ENCODE measurements at places on chromosomes 5 and 9. TPM values are rescaled to one million over a fixed set of nuclear protein-coding genes. Genes with fewer than 3 reads are reported as not detected.

DNA sequence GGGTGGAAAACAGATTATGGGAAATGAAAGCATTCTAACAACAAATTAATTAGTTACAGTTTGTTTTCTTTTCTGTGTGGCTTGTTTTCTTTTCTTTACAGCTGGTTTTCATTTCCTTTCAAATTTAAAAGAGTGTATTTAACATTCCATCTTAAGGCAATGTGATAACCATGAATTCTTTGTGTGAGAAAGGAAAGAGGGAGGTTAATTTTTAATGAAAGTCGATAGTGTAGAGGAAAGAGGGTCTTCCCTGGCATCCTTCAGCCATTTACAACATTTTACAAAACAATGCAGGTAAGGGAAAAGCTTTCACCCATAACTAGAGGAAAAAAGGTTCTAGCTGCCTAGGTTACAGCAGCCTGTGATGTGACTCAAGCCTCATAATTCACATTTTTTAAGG is 43.9 kb upstream of the IL33 start:
- no peak for DNase-seq

DNA sequence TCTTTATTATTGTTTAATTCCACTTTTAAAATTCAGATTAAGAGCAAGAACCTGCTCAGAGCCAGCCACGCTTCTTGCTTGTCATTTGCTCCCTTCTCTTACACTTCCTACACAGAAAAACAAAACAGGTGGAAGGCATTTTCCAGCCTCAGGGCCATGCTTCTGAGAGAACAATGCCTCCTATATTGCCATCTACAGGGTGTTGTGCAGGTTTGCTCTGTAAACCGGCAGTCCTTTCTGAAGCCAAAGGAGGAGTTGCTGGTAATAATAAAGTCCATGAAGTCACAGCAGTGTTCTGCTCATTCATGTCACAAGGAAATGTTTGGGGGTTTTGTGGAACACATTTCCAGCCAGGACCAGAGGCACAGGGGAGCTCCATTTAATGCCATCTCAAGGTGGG is 16.1 kb upstream of the PRLR start:
- no peak for DNase-seq

GRCh38 chr5:43038496-43038989 is 1.6 kb downstream of the ANXA2R start:
- DNase-seq: peak; percentile 79

Gene SLC25A2
- 1.1 TPM for total RNA-seq

DNA sequence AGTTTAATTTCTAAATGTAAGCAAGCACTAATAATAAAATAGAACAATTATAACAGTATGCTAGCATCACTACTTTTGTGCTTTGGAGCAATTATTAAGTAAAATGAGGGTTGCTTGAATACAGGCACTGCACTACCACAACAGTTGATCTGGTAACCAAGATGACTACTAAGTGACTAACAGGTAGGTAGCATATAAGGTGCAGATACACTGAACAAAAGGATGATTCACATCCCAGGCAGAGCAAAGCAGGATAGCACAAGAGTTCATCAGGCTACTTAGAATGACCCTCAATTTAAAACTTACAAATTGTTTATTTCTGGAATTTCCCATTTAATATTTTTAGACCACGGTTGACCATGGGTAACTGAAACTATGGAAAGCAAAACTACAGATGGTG is 48.0 kb upstream of the RGS7BP start:
- DNase-seq: no peak

DNA sequence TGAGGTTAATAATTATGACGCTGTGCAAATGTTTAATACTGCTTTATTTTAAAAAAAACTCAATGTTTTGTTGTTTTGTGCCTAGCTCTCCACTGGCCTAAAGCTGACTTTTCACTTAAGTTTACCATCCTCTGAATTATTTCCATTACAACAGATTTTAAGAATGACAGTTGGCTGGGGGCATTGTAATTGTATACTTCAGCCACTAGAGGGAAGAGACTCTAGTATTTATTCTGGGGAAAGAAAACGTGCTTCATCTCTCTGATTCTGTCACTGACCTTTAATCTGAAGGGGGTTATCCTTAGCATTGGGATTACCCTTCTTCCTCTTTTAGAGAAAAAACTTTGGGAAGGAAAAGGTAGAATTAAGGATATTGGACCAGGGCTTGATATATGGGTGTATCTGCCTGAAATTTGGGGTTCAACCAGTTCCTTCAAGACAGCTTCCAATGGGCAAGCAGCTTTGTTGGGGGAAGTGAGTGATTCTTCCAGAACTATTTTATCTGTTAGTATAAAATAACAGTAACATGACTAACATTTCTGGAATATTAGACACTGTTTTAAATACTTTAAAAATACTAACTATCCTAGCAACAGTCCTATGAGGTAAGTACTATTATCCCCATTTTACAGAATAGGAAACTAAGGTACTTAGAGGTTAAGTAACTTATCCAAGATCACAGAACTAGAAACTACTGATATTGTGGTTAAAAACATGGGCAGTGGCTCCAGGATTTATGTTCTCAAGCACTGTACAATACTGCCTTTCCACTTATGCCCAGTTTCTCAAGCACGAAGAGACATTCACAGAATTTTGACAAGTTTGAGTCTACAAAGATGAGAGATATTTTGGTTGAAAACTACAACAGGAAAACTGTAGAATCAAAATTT is 208.4 kb downstream of the CD180 start:
- DNase-seq: no peak

DNA sequence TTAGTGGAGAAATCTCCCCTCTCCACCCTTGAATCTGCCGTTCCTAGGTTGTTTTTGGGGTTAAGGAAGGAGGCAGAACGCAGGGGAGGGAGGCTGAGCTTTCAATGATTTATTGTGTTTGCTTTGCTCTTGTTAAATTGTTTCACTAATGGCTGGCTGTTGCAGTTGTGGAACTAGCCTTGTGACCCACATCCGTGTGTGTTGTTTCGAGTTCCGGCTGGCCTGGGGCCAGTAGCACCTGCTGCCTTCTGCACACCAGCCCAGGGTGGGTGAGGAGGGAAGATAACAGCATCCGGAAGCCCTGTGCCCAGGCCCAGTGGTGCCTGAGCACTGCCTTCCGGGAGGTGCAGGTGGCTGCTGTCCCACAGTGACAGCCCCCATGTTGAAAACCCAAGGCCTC is 3.6 kb downstream of the ERGIC1 start:
- DNase-seq: peak; percentile 67

DNA sequence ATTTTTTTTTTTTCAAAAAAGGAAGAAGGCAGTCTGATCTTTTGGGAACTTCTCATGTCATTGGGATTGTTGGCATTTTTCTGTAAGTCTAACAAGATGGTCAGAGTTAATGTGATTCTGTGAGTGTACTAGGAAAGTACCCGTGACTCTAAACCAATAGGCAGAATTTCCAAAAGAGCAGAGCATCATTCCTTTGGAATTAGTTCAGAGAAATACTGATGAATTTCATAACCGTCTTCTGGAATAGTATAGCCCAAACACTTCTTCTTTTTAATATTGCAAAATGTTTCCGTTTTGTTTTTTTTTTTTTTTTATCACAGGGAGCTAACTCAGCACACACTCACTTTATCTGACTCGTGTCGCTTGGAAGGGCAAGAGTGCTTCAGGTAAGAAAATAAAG is 407.4 kb downstream of the DTWD2 start:
- DNase-seq: no peak

- DNase-seq: no peak
These were observed 289.6 kb downstream of the GABRB2 start for GRCh38 chr5:161256957-161257356.

Gene SMIM32
- total RNA-seq: not detected

DNA sequence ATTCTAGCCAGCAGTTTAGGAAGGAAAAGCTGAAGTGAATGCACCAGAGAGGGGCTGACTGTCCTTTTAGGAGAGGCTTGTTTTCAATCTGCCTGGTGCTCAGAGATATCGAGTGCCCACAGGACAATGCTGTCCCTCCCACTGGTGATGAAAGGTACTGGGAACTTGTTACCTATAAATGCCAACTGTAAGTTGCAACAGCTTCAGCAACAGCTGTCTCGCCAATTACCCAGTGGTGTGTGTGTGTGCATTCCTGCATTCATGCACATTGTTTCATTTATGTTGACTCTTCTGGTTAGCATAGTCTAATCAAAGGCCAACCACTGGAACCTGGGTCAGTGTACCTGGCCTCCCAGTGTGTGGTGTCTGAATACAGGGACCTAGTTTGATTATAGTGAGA is 161.1 kb downstream of the CSNK1G3 start:
- no peak for DNase-seq

- no peak for DNase-seq
These were observed 19.7 kb downstream of the CSF2 start for GRCh38 chr5:132093271-132093670.

DNA sequence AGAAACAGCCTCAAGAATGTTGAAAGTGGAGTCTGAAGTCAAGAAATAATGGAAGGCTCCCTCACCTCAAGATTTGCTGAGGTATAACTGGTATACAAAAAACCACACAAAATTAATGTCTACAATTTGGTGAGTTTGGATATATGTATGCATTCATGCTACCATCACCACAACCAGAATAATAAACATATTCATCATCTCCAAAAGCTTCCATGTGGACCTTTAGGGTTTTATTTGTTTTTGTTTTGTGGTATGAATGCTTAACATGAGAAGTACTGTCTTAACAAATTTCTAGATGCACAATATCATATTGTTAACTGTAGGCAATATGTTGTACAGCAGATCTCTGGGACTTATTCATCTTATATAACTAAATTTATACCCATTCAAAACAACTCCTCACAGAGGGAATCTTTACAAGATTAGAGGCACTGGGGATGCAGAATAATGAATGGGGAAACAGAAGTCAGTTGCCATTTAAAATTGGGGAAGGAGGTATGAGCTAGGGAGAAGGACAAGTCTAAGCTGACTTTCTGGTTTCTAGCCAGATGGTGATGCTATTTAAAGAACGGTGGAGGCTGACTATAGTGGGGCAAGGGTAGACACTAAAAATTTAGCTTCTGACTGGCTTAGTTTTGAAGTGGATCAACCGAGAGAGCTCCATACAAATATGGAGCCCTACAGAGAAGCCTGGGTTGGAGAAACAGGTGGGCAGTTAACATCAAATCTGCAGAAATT is 213.9 kb downstream of the BNC2 start:
- DNase-seq: no peak

Gene OLFM1
- total RNA-seq: not detected

- no peak for DNase-seq
These were observed 156.4 kb downstream of the RORB start for GRCh38 chr9:74653410-74654080.

- no peak for DNase-seq
These were observed 95.8 kb downstream of the LMNB1 start for GRCh38 chr5:126872561-126873354.

Gene ACSL6
- total RNA-seq: 7.0 TPM

GRCh38 chr9:115627511-115627910 is 509.6 kb upstream of the TNC start:
- no peak for DNase-seq

Gene CDK9
- total RNA-seq: 128 TPM

Gene ABLIM3
- total RNA-seq: 0.21 TPM

DNA sequence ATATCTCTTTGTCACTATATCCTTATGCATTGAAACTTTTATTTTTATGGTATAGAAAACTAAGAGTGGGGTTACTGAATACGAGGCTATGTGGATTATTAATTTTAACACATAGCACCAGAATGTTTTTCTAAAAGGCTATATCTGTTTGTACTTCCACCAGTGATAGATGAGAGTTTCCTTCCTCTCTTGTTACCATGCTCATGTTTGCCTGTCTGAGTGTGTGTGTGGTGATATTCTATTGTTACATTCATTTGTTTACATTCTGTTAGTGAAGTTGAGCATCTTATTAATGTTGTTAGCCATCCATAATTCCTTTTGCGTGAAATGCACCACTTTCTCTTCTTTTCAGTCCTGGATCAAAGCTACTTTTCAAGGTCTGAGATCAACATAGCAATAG is 54.1 kb upstream of the ALDH1A1 start:
- DNase-seq: no peak

DNA sequence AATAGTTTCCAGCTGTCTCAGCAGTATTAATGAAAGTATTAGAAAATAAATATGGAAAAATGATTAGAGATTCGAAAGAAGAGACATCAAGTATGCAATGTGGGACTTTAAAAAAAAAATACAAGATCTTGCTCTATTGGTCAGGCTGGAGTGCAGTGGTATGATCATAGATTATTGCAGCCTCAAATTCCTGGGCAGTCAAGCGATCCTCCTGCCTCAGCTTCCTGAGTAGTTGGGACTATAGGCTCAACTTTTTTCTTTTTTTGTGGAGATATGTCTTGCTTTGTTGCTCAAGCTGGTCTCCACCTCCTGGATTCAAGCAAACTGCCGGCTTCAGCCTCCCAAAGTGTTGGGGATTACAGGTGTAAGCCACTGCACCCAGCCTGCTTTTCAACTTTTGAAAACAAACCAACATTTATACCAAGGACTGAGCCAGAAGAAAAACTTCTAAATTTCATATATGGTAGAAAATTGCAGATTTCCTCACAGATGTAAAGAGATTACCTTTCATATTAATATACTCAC is 323.1 kb downstream of the ADGRV1 start:
- no peak for DNase-seq

Gene HAPLN1
- total RNA-seq: not detected

DNA sequence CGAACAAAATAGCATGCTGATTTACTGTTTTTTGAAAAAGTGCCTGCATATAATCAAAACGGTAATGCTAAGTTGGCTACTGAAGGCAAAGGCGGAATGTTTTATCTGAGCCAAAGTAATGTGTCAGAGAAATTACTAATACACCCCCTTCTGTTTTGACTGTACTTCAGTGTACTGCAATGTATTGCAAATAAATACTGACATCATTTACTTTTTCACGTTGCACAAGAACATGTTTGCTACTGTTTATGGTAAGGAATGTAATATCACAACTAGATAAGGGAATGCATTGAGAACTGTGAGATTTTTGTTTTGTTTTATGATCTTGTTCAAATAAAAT is 813 bp upstream of the AGTPBP1 start:
- DNase-seq: no peak

Gene GPRIN1
- total RNA-seq: 2.5 TPM

Gene FYB1
- 198 TPM for total RNA-seq

DNA sequence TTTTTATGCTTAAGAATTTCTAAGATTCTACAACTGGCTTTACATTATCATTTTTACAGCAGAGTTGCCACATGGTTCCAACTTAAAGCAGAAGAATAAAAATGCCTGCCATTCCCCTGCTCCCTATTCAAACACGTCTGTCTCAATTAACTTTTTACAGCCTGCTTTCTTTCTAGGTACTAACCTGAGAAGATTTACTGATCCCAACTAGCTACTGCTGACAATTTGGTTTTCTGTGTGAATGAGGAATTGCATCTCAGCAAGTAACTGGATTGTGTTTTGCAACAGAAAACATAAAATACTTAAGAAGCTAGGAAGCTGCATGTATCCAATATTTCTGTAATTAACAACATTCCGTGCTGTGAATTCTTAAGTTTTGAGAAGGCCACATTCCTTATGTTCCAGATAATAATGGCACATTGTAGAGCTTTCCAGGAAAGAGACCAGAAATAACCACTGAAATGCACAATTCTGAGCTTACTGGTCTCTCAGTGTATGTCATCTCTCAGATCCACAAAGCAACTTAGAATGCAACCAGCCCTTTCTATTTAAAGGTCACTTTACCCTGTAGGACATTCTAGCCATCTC is 306.8 kb upstream of the NMUR2 start:
- DNase-seq: no peak

Measured in activated CD8-positive, alpha-beta memory T cell treated with anti-CD3 and anti-CD28 coated beads, Interleukin-2, amount 10 ng/mL, durations not matched to agents 7 days and 5 days (primary cell).